ENCODE measurements at places on chromosomes 2 and 18.

GRCh38 chr2:211347328-211347727 lies 790.9 kb downstream of the CPS1 start:
- no peak for DNase-seq

GRCh38 chr18:58247363-58247834 lies 203.4 kb downstream of the NEDD4L start:
- no peak for DNase-seq

GRCh38 chr2:105522645-105523044 lies 123.8 kb upstream of the FHL2 start:
- DNase-seq, result no peak

DNA sequence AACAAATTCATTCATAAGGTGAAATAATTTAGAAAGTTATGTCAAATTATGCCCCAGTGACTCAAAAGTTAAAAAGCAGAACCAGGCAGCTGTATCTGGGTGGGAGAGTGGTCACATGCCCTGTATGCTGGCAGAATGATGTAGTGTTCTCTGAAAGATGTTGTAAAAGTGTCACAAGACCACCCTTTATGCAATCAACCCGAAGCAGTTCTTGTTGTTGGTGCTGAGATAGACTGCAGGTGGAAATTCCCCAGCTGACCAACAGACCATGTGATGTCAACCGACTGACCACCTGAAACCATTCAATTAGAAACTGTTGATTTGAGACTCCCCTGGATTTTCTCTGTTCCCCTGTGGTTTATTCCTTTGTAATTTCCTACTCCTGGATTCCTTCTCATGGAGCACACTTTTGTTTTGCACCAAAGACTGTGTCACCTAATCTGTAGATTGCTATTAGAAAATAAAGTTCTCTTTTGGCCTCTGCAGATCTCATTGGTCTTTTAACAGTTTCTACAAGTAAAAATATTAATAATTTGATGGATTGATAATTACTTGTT lies 1341.3 kb upstream of the LRRTM1 start:
- DNase-seq, result no peak

DNA sequence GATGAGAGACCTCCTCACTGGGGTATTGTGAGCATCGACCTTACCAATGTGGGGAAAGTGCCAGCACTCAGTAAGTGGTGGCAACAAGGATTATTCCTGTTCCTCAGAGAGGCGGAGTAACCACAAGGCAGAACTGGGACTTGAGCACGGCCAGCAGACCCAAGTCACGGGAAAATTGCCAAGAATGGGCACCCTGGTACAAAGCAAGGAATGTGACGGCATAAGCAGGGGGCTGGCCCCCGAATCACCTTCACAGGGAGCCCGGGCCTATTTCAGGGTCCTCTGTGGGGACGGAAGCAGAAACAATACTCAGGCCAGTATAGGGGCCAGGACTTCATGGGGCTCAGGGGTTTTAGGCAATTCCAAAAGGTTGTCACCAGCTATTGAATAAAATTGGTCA lies 25.4 kb downstream of the CENPA start:
- DNase-seq, result no peak

- DNase-seq, result no peak
Observed at GRCh38 chr18:54388203-54389142, 30.8 kb downstream of the C18orf54 start.

GRCh38 chr2:55951533-55951932 lies 28.0 kb upstream of the EFEMP1 start:
- DNase-seq, result no peak

- no peak for DNase-seq
Observed at GRCh38 chr18:40769786-40770185, 1185.2 kb upstream of the PIK3C3 start.

GRCh38 chr2:27184115-27184514 lies 27.7 kb upstream of the ATRAID start:
- no peak for DNase-seq

DNA sequence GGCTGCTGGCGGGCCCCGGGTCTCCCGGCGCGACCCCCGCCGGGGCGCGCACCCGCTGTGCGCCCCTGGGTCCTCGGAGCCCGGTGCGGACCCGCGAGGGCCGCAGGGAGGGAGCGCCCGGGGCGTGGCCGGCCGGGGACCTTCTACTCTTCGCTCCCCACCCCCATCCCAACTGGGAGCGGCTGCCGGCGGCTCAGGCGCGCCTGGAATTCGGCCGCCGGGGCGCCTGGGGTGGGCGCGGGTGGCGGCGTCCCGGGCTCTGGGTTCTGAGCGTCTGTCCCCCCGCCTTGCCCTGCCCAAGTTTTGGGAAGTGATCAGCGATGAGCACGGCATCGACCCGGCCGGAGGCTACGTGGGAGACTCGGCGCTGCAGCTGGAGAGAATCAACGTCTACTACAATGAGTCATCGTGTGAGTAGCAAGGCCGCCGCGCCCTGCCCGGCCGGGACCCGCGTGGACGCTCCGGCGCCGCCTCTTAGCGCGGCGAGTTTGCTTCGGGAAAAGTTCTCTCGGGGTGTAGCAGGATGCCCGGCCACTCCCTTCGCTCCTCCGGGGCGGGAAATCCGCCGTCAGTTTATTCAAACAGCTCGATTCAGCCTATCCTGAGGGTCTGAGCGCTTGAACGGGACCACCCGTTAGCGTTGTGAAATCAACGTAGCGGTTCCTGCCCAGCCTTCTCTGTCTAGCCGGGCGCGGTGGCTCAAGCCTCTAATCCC lies 502 bp downstream of the TUBB6 start:
- peak; percentile 91 for DNase-seq

DNA sequence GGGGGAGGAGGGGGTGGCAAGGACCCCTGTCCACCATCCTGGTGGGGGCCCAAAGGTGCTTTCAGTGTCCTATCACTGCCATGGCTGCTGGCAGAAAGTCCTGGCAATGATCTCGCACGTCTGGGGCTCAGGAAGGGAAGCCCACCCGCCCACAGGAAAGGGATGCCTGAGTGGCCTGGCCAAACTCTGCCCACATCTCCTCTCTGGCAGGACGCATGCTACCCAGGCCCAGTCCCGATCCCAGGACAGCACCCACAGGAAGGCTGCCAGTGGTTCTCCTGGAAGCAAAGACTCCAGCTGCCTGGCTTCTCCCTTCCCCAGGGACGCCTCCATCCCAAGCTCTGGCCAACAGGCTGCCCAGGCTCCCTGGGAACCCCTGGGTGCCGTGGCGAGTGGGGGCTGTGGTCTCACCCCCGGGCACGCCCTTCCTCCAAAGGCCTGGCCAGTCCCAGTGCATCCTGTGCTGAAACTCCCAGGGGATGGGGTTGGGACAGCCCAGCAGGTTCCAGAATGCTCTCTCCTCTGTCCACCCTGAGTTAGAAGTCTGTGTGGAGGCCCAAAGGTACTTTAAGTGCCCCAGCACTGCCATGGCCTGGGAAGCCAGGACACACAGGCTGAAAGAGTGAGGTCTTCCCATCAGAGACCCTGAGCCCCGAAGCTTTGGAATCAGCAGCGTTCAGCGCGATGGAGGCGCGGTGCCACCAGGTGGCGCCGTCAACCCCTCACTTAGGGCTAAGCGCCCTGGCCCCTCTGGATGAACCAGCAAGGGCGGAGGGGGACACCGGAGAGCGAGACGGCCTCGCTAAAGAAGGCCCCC lies 29.8 kb upstream of the TAF1B start:
- no peak for DNase-seq

DNA sequence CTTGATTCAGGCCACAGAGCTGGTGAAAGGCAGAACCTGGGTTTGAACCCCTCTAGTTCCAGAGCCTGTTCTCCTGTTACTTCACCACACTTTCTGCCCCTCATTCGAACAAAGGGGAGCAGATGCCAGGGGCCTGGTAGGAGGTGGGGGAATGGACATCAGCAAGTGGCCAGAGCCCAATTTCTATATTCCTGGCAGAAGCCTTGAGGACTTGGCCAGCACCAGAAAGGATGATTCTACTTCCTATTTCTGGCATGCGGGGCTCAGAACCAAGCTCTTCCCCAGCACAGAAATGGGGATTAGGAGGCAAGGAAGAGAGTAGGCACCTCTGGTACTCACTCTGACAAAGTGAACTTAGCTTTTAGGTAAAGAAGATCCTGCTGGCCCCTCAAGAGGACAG lies 49.3 kb downstream of the ADD2 start:
- no peak for DNase-seq

- DNase-seq, result no peak
Observed at GRCh38 chr2:133421516-133422324, 146.5 kb downstream of the NCKAP5 start.

- DNase-seq, result no peak
Observed at GRCh38 chr2:207401338-207401737, 128.4 kb upstream of the CREB1 start.

- DNase-seq, result no peak
Observed at GRCh38 chr18:51279367-51279984, 82.0 kb upstream of the MEX3C start.

Measured in cardiac septum (tissue), 1 donor.